Iris pigment epithelial cell (primary cell): ENCODE measurements at places on chromosomes 4 and X.
A peak's percentile ranks its signal among the peaks of the same experiment; 100 is the strongest.

GRCh38 chrX:119512146-119512800 lies 44.0 kb downstream of the SLC25A5 start:
- DNase-seq: peak; percentile 65

DNA sequence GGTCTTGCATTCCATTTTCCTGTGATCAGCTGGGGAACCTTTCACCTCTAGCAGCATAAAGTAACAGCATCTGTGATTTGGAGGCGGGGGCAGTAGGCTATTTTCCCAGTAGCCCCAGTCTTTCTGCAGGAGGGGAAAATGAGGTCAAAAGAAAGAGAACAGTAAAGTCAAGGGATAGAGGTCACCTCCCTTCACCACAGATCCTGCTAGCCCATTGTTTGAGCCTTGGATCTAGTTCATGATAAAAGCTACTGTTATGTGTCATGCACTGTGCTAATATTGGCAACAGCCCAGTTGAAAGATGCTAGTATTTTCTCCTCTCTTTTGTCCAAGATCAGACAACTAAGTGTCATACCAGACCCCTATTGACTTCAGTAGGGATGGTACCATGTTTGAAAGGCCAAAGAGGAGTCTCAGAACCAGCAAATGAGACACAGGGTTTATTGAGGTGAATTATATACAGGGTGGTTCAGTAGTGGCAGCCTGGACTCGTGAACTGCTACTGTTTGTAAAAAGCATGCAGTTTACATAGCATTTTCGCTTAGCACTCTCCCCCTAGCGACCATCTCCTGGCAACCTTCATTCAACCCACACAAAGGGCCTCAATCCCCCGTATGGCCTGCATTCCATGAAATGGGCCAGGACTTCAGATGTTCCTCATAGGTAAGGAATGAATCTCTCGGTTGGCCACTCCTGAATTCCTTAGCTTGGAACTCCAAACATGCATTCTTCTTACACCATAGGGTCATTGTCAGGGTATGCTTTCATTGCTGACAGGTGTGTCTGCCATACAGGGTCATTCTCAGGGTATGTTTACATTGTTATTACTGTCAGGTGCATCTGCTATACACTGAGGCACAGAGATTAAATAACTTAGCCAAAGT lies 170.0 kb upstream of the FRMPD4 start:
- peak; percentile 42 for DNase-seq

- no peak for DNase-seq
Observed at GRCh38 chrX:95290455-95290854, 1394.2 kb upstream of the DIAPH2 start.

DNA sequence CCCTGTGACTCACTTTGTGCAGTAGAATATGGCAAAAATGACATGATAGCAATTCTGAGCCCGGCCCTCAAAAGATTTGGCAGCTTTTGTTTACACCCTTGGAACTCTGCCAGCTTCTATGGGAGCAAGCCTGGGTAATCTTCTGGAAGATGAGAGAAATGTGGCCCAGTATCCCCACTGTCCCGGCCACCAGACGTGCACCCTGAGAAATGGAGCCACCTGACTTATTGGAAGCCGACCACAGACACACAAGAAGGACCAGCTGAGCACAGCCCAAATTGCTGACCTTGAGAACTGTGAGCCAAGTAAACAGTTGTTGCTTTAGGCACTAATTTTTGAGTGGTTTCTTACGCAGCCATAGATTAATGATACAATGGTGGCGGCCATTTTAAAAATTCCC lies 197.0 kb downstream of the STIM2 start:
- DNase-seq: no peak

GRCh38 chr4:88661739-88662138 lies 35.9 kb downstream of the NAP1L5 start:
- peak; percentile 83 for DNase-seq

DNA sequence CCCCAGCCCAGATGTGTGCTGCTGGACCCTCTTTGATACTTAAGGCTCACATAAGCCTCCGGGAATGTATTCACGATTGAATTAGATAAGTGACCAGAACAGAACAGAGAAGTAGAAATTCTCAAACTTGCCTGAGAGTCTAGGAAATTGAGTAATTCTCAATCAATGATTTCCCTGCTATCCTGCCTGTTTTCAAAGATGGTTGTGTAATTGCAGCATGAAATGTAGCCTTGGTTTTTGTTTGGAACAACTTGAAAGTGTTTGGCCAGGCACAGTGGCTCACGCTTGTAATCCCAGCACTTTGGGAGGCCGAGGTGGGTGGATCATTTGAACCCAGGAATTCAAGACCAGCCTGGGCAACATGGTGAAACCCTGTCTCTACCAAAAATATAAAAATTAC lies 41.2 kb downstream of the TNIP2 start:
- peak; percentile 10 for DNase-seq
